ENCODE measurements at places on chromosomes 12 and 14. TPM values are rescaled to one million over a fixed set of nuclear protein-coding genes. Genes with fewer than 3 reads are reported as not detected.

SLC25A47 gene
- not detected for total RNA-seq

ZFP36L1 gene
- 27.9 TPM for total RNA-seq

ADAM20 gene
- total RNA-seq = 0.32 TPM

NFYB gene
- total RNA-seq = 20.8 TPM

KLHDC1 gene
- total RNA-seq = 1.1 TPM
